Stimulated activated CD4-positive, alpha-beta T cell treated with anti-CD3 and anti-CD28 coated beads, Interleukin-1b, Interleukin-23, amount 100 ng/mL, for 1 hour (primary cell): ENCODE measurements at places on chromosomes 5 and 9.
A peak's percentile ranks its signal among the peaks of the same experiment; 100 is the strongest.

- no peak for DNase-seq
Measured at GRCh38 chr9:109579191-109579948, 81.3 kb upstream of the PTPN3 start.

DNA sequence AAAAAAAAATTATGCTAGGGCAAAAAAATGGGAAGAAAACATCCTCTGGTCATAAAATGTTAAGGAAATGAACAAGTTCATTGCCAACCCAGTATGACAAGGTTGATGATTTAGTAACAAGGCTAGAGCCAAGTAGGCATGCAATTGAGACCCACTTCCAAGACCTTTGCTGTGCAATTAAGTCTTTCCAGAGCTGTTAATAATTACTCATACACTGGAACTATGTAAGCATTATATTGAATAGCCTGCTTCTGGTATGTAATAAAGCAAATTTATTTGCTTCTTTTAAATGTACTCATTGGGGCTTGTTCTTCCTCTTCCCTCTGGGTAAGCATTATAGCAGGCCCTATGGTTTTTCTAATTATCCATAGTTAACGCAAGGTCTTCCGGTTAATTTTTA, 32.5 kb upstream of the SNAPC3 start:
- no peak for DNase-seq

GRCh38 chr9:108270051-108270450, 585.7 kb downstream of the ACTL7B start:
- DNase-seq: no peak

GRCh38 chr9:124140941-124141568, 116.7 kb upstream of the NEK6 start:
- no peak for DNase-seq

DNA sequence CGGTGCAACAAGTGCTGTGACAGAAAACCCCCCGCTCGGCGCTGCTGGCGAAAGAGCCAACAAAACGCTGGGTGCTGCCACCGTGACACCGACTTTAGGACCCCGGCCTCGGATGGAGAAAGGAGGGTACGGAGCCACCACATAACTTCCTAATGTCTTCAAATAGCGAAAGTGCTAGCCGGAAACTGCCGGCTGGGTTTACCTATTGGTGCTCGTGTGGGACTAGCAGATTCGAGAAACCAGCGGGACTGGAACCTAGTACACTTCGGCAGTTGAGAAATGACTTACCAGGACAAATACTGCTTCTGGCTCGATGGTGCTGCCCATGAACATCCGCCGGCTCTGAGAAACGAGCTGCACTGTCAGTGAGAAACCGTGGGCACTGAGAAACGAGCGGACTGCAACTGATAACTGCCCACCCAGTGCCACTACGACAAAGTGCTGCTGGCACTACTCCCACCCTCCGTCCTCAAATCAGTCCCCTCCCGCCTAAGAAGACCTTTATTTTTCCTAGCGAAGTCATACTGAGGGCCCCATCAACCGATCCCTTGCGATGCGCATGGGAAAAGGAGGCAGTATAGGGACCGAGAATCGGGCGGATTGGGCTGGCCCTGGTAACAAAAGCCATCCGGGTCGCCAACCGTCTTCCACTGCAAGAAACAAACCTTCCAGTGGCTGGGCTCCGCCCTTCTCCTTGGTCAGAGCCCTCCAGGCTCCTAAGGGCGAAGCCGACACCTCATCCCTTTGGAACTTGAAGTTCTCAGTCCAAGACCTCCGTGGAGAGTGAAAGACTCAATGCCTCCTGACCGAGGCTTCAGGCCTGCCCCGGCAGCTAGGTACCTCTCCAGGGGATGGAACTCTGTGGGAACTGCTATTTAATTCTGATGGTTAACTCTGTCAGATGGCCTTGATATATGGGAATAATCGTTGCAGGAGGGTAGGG, 27.0 kb upstream of the ANXA2R start:
- DNase-seq: peak; percentile 85

DNA sequence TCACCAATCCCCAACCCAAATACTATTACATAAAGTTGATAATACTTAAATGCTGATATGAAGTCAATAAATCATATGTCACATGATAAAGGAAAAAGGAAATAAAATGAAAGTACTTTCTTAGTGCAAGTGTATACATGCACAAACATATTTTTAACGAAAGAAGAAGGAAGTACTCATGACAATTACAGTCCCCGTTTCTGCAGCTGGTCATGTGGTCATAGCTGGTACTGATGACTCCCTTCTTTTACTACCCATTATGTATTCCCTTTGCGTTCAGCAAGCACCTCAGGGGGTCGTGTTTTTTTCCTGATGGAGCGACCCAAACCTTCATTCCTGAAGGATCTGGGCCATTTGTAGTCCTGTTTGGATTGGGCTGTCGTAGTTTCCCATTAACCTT, 27.3 kb downstream of the CENPP start:
- no peak for DNase-seq

DNA sequence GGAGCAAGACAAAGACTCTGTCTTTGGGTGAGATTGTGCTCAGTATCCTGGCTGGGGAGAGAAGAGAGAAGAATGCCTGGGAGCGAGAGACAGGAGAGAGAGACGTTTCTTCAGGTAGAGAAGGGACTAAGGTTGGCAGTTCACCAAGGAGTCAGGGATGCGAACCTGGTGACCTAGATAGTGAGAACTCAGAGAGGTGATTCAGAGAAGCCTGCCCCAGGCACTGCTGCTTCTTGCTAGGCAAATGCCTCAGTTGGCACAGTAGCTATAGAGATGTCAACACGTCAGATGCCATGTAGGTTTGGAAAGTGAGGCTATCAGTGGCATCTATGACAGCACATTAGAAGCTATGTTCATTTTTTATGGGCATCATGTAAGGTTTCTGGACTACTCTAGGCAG, 231.6 kb upstream of the VLDLR start:
- no peak for DNase-seq

GRCh38 chr5:10577371-10578292, 13.8 kb downstream of the ANKRD33B start:
- no peak for DNase-seq

DNA sequence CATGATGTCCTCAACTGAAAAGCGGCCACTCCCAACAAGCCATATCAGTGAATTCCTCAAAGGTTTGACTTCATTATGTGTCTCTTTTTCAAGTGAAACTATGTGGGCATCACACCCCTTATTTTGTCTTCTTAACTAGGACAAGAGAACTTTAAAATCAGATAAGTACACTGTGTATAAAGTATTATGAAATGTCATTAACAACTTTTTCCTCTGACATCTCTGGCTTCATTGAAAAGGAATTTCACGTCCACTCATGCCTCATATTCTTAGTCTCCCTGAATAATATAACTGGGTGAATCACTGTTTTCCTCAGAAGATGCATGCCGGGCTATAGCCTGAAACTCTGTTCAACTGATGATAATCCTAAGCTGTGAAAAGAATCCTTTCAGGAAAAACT, 415.8 kb downstream of the ACTL7B start:
- no peak for DNase-seq

DNA sequence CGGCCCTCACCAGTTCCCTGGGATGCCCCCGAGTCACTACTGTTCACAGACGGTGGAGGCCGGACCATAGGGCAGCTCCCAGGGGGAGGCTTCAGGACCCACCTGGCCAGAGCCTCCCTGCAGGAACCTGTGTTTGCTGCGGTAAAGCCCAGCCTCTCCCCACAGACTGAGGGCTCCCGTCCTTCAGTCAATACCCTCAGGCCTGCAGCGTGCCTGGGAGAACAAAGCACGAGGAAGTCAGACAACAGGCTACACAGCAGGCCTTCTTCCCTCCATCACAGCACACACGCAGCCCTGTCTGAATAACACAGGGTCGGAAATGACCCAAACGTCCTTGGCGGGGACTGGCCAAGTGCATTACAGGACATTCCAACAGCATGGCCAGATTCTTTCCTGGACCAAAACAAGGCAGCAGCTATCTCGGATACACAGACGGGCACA, 34.4 kb downstream of the COL23A1 start:
- DNase-seq: no peak

- no peak for DNase-seq
Measured at GRCh38 chr9:69115621-69116020, 58.5 kb upstream of the TJP2 start.

- peak; percentile 50 for DNase-seq
Measured at GRCh38 chr5:69007726-69008368, 86.0 kb upstream of the SLC30A5 start.

DNA sequence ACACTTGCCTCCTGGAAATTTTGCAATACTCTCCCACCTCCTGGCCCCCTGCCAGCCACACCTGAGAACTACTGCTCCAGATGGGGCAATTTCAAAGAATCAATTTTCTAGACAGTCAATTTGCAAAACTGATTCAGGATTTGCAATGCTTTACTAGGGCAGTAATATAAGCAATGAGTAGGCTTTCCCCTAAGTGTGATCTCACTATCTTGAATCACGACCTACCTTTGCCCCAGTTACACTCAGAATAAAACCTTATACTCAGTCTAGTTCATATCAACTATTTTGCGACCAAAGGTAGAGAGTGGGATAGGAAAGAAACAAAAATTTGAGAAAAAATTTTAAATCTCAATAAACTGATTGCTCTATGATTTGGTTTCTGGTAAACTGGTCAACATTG, 54.4 kb downstream of the DROSHA start:
- DNase-seq: no peak

- DNase-seq: no peak
Measured at GRCh38 chr9:1554081-1555035, 460.8 kb upstream of the SMARCA2 start.

DNA sequence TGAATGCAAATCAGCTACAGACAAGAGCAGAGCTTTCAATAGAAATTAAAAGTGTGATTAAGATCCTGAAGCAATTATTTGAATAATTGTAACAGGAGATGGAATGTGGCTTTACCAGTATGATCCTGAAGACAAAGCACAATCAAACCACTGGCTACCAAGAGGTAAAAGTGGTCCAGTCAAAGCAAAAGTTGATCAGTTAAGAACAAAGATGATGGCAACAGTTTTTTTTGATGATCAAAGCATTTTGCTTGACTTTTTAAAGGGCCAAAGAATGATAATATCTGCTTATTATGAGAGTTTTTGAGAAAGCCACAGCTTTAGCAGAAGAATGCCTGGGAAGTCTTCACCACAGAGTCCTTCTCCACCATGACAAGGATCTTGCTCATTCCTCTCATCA, 409.2 kb downstream of the CSNK1G3 start:
- no peak for DNase-seq

- no peak for DNase-seq
Measured at GRCh38 chr5:57710126-57710525, 227.5 kb upstream of the ACTBL2 start.

- no peak for DNase-seq
Measured at GRCh38 chr9:17117372-17117771, 17.5 kb upstream of the CNTLN start.

GRCh38 chr5:124650147-124650561, 96.3 kb downstream of the ZNF608 start:
- DNase-seq: no peak

GRCh38 chr5:141846031-141846430, 32.2 kb downstream of the PCDH1 start:
- DNase-seq: no peak

DNA sequence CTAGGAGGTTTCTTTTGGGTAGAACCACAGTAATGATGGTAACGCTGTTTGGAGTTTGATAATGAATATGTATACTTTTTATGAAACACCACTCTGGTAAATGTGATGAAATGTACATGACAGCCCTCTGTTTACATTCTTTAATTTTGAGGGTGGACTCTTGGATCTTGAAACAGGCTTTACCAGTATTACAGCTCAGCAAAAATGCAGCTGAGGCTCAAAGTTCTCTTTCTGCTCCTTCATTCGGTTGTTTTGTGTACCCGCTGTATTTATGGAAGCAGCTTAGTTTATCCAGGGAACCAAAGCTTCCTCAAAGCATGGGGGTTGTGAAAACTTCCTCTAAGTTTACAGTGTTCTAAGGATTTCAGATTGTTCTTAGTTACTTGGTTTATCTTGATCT, 11.1 kb downstream of the GAPVD1 start:
- no peak for DNase-seq

GRCh38 chr5:65779643-65780042, 57.6 kb downstream of the NLN start:
- DNase-seq: no peak

- DNase-seq: no peak
Measured at GRCh38 chr5:113450462-113450861, 15.7 kb upstream of the TSSK1B start.

DNA sequence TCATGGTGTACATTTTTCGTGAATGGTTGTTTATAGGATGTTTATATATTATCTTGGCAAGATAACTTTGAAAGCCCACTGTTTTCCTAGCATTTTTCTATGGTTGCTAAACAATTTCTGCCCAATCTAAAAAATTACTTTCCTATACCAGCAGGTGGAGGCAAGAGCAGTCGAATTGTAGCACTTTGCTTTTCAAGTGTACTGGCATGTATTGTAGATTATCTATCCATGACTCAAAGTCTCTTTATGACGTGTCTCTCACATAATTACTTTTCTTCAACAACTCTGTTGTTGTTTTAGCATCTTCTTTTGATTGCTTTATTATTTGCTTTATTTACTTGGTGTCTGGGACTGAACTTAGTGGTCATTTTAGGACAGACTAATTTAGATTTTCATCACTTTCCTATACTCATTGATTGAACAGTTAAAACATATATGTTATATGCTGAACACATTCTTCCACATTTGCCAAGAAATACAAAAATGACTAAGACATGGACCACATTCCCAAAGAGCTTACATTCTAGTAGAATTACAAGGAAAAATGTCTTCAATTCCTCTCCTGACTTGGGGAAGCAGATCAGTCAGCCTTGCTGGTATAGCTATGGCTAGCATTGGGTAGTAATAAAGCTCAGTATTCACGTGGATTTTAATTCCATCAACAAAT, 20.7 kb downstream of the NLN start:
- no peak for DNase-seq

DNA sequence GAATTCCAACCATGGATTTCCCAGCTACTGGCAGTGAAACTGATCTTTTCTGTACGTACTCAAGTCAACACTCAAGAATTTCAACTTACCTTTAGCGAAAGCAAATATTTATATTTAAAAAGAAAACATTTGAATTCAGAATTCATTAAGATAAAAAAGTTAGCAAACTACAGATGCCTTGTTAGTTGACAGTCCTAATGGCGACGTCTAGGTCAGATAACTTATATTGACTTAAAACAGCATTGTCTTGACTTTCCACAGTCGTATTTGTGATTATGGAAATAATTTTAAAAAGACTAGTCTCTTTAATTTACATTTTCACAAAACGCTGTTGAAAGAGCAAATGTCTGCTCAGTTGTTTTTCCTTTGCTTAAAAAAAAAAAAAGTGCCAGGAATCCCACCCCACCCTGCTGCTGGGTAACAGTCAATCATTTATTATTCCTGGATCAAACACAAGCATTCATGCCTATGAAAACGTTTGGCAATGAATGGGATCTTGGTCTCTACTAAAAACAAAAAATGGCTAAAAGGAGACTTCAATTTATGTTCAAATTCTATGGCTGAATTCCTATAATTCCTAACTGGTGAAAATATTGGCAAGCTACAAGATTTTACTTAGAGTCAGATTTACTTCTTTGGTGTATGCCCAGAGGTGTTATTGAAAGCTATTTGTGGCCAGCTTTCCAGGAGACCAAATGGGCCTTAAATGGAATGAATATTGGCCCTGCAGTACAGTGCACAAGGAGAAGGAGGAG, 22.0 kb downstream of the OR2S2 start:
- no peak for DNase-seq
